ENCODE measurements at places on chromosomes 6 and 20. TPM values are rescaled to one million over a fixed set of nuclear protein-coding genes. Genes with fewer than 3 reads are reported as not detected.

GRCh38 chr20:1862663-1863053 is 32.5 kb upstream of the SIRPA start:
- DNase-seq: no peak

GRCh38 chr6:15001326-15001910 is 244.5 kb upstream of the JARID2 start:
- DNase-seq: no peak

- no peak for DNase-seq
Observed at GRCh38 chr20:5770987-5771318, 20.8 kb downstream of the SHLD1 start.

- no peak for DNase-seq
Observed at GRCh38 chr20:50107796-50108331, 5.1 kb downstream of the UBE2V1 start.

- no peak for DNase-seq
Observed at GRCh38 chr6:7726416-7727085, 652 bp downstream of the BMP6 start.

- no peak for DNase-seq
Observed at GRCh38 chr6:26059941-26060340, 27.3 kb upstream of the HFE start.

- no peak for DNase-seq
Observed at GRCh38 chr6:87728706-87729105, 26.7 kb upstream of the AKIRIN2 start.

DNA sequence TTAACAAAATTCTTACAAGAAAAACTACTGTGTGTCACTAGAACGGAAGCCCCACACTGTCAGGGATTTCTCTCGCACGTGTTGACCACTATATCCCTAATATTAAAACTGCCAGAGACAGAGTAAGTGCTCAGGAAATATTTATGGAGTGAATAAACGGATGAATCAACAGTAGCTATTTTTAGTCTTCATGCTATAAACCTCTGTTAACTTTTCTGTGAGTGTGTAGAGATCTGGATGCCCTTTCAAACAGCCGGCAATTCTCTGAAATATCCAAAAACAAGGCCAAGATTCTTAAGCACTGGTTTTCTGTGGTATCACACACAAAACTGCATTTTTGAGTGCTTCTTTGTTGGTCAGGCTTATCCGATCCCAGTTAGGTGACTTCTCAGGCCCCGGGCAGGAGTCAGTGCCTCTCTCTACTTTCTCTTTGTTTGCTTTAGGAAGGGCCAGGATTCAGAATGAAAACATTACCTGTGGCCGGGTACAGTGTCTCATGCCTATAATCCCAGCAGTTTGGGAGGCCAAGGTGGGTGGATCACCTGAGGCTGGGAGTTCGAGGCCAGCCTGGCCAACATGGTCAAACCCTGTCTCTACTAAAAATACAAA is 15.7 kb downstream of the ATP9A start:
- no peak for DNase-seq

DNA sequence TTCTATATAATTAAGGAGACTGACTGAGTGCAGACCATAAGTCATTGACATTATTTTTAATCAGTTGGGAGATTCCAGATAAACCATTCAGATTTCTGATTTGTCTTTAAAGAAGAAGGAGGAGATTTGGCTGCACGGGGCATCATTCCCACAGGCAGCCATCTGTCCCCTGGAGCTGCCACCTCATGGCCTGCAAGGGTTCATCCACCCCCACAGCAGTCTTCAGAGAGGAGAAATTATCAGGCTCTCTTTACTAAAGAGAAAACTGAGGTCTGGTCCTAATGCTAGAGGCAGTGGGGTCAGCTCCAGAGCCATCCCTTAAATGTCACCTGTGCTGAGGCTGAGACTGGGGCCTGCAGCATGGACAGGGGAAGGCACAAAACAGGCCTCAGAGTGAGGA is 501.3 kb upstream of the SULF2 start:
- DNase-seq: no peak

DNA sequence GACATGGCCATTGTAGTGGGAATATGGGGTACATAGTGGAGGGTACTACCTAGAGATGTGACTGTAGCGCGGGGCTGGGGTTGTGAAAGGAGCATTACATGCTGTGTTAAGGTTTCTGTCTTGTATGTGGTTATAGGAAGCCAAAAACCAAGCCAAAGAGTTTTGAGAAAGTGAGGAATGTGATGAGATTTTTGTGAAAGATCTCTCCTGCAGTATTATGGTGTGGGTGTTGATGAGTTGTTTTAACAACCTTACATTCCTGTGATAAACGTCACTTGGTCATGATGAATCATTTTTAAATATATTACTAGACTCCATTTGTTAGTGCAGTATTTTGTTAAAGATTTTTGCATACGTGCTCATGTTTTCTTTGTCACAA is 48.9 kb downstream of the ZFAND3 start:
- DNase-seq: no peak

The HRH3 gene
- not detected for total RNA-seq

The TMEM30A gene
- total RNA-seq: 228 TPM

The CDSN gene
- not detected for total RNA-seq

The TMEM200A gene
- 0.16 TPM for total RNA-seq

The PTK6 gene
- total RNA-seq: 0.54 TPM

The NMBR gene
- total RNA-seq: not detected

Measured in activated naive CD4-positive, alpha-beta T cell treated with anti-CD3 and anti-CD28 coated beads, Interleukin-2, amount 50 U/mL, for 72 hours (primary cell).